GM04503 (cell line): ENCODE measurements at places on chromosomes 2 and 18.

DNA sequence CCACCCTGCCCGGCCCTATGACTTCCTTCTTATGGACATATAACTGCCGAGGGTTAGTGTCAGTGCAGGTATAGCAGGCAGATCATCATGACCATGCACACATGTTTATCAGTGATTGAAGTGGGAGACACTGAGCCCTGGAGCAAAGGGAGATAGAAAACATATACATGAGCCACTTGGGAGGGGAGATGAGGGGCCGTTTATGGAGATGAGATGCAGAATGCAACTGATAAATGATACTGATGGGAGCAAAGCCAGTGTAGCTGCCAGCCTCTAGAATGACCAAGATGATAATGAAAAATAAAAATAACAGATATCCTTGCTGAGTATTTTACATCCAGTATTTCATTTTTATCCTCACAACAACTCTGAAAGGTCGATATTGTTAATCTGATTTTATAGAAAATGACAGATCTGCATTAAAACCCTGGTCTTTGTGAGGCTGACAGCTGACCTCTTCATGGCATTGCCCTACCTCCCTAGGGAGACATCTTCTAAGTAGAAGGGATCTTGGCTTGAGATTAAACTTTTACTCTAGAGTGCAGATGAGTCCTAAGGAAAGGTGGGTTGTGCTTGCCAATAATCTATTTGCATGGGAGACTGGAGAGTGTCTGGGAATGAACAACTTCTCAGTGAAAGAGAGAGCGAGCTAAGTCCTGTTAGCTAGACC is 178.4 kb upstream of the LHCGR start:
- DNase-seq: no peak

DNA sequence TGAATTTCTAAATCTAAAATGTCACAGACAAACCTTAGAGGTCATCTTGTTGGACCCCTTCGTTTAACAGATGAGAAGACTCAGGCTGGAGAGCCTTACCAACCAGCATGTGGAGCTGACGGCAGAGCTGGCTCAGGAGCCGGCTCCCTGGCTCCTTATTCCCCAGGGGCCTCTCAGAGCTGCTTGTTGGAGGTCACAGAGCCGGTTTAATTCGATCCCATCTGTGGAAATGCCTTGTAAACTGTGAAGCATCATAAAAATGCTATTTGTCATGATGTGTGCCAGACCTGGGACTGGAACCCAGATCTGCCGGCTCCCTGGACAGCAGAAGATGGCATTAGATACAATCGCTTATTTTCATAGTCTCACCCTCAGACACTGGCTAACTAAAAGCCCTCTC is 8.2 kb upstream of the CIB4 start:
- no peak for DNase-seq

DNA sequence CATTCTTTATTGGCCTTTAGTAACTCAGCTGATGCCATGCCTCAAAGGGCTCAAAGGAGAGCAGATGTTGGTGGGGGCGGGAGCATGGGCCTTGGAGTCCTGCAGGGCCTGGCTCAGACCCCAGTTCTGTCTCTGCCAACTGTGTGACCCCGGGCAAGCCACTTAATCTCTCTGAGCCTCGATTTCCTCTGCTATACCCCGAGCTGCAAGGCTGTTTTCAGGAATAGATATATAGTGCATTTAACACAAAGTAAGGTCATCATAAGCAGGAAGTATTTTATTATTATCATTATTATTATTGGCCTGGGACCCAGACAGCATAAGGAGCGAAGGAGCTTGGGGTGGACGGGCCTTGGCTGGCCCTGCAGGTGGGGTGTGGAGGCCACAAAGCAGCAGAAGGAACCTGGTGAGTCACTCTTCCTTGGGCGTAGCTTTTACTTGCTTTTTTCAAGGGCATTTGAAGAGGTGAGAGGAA is 162.7 kb downstream of the INHBB start:
- no peak for DNase-seq

GRCh38 chr2:159069229-159069628 is 100.8 kb downstream of the TANC1 start:
- DNase-seq: no peak

DNA sequence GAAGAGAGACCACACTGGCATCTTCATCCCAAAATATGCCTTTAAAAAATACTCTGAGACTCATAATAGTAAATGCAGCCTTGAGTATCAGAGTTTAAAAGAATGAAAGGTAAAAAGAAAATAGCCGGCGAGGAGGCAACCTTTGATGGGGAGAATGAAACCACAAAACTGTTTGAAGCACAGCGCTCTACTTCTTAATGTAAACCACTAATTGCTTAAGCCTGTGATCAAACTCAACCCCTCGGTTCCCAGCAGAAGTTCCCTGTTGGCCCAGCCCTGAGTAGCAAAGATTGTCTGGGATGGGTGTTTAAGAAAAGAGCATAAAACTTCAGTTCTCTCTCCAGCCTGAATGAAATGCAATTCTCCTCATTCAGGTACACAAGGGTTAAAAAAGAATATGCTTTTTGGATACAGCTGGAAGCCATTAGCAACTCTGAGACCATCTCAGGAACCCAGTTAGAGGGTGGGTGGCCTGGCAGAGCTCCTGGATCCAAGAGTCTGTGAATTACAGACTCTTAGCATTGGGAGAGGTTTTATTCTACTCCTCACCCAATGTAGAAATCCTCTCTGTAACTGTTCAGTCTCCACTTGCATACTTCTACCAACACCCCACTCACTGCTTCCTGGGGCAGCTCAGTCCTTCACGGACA is 44.8 kb downstream of the VIT start:
- DNase-seq: no peak

GRCh38 chr2:36405183-36405582 is 49.6 kb downstream of the CRIM1 start:
- no peak for DNase-seq

DNA sequence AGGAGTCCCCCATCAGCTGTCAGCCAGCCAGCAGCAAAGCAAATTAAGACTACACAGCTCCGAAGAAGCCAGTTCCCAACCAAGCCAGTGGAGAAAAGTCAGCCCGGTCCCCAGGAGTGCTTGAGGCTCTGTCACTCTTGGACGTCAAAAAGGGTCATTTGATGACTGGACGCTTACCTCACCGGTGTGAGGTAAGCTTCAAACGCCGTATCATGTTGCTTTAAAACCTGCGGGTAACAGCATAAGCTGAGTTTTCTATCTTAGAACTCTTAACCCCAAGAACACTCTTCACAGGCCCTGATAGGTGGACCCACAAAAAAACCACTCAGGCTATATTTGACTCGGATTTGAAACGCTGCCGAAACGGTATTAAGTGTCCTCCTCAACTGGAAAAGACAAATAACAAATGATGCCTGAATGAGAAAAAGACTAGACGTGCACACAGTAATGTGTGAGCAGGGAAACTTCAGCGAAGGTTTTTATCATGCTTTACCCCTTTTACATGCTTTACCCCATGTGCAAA is 682 bp upstream of the LNPK start:
- DNase-seq: no peak

DNA sequence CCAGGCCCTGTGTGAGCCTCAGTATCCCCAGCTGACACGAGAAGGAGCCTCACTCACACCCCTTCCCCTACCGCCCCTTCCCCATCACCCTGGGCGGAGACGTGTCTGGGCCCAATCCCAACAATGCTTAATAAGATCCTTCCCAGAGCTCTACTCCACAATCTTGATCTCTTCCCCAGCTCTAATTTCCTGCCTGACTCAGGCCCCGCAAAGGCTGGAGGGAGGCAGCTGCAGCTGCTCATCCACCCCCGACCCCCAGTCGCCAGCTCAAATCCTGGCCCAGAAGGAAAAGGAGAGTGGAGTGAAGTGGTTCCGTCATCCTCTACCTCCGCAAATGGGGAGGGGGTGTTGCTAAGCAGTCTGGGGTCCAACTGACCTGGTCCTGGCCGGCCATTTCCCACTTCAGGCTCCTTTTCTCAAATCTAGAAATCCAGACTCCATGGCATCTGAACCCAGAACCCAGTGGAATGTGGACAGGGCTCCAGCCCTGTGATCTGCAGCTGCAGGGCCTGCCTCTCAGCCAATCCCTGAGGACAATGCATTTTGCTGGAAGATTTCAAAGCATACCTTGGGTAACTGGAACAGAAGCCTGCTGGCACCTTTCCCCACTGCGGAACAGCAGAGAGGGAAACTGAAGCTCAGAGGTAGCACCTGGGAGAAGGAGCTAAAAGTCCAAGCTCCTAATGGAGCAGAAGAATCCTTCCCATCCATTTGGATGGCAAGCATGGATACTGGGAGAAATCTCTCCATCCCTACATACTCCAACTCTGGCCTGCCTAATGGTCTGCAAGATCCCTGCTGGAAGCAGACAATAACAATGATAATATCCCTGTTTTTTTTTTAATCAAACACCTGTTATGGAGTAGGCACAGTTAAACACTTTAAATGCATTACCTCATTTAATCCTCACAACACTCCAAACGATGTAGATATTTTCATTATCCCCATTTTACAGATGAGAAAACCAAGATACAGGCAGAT is 5.6 kb upstream of the TNS1 start:
- DNase-seq: no peak

DNA sequence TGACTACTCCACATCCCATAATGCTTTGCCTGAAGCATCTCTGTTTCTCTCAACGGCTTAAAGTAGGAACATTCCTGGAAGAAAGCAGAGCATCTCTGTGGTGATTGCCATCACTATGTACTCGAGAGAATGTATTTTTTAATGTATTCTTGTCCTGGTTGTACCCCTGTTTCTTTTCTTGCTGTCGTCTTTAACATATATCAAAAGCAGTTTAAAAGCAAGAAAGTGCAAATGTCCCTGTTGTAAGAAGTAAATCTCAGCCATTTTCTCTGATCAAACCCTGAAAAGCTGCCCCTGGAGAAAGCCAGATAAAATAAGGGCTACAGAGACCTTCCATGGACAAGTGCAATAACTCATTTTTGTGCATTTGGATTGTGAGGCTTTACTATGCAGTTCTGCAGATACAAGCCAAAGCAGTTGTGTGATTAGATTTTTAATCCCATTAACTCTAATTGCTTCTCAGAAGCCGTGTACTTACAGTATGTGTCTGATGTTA is 70.8 kb downstream of the XIRP2 start:
- DNase-seq: no peak

DNA sequence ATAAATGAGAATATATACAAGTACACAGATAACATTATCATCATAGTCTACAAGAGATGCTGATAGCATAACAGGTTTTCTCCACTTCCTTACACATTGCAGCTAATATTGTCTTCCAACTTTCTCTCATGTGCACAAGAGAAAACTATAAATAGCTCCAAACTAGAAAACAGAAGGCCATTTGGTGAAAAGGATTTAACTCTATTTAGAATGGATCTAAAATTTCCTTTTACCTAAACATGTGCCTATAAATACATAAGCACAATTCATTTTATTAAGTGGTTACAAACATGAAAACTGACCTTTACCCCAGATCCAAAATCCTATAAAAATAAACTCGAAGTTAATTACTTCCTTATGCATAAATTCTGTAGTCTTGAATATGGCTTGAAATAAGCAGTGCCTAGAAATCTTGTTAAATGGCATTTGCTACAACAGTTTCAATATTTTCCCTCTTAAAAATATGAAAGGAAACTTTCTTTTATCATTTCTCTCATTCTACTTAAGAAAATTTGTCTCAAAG is 41.6 kb downstream of the SLC25A12 start:
- no peak for DNase-seq

DNA sequence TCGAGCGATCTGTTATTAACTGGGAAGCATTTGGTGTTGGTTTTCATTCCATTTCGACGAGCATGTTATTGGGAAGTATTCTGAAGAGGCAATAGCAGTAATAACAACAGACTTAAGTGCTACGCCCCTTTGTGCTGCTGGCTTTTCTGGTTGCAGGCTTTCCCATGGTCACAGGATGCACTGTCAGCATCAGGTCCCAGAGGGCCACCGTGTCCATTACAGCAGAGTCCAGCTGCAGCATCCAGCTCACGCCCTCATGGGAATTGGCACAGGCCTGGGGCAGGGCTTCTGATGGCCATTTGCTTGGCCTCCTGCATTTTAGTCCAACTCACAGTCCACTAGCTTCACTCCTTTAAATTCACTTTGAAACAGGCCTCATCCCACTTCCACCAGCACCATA is 44.4 kb downstream of the BCL2L11 start:
- DNase-seq: no peak

DNA sequence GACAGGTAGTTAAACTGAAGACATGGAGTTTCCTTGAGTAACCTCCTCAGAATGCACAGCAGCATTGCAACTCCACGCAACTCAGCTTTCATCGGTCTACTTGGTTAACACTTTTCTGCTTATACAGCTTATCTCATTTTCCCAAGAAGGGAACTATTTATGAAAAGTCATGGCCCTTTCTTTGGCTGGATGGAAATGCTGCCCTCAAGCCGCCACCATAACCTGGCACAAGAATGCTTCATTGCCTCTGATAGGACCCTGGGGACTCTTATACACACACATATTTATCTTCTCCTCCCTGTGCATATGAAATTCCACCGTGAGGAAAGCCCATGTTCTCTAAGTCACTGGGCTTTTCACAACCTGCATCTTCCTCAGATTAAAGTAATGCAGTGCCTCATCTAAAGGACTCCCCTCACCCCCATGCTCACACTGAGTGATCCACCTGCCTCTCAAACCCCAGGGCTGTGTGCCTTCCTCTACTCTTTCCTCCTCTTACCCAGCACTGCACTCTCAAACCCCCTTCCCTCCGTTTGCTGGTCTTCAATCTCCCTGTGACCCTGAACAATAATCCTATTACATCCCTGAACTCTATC is 192.0 kb upstream of the HNRNPA3 start:
- no peak for DNase-seq

GRCh38 chr2:132701810-132702209 is 31.8 kb upstream of the LYPD1 start:
- DNase-seq: no peak

- DNase-seq: no peak
Observed at GRCh38 chr18:6721755-6722154, 7.8 kb upstream of the ARHGAP28 start.

- DNase-seq: no peak
Observed at GRCh38 chr2:9681427-9681817, 50.6 kb upstream of the YWHAQ start.

DNA sequence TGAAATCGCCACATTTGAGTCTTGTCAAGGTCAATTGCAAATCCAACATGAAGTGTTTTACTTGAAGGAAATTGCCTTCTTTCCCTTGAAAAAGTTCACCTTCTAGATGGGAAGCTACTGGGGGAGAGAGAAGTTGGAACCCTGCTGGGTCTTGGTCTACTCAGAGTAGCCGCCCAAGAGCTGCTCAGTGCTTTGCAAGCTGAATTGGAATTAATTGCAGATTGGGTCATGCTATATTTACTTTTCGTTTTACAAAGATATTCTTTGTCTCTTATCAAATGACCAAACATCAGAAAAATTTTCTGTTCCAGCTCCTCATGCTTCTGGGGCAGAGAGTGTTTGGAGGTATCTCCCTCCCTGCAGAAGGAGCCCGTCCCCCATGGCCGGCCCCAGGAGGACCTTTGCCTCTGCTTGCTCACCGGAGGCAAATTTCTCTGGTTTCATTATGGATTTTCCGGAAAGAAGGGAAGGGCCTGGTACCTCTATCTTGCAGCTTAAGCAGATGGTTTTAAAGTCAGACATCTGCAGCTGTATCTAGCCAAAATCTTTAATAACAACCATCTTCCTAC is 289.7 kb downstream of the MYT1L start:
- DNase-seq: no peak

GRCh38 chr2:240298803-240299709 is 136.4 kb upstream of the GPC1 start:
- DNase-seq: no peak

- DNase-seq: no peak
Observed at GRCh38 chr18:44917216-44918141, 236.8 kb downstream of the SETBP1 start.
